Activated T-cell treated with anti-CD3 and anti-CD28 coated beads, Interleukin-2, amount 50 U/mL, for 48 hours (primary cell): ENCODE measurements at places on chromosomes 7 and 10.

DNA sequence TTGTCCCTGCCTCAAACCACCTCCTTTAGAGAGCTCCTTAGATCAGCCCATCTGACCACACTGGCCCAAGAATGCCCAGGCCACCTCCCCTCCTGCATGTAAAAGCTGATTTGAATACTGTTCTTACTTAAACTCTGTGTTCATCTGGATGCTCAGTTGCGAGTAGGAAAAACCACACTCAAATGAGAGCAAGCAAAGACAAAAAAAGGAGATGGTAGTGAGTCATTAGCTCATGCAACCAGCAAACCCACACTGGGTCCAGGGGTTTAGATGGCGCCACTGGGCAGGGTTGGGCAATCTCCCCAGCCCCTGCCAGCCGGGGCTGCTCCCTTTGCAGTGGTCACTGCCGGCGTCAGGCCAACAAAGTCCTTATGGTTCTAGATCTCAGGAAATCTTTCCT, 32.7 kb downstream of the TSPAN15 start:
- DNase-seq: no peak

GRCh38 chr10:33133557-33133956, 175.5 kb upstream of the ITGB1 start:
- no peak for DNase-seq

DNA sequence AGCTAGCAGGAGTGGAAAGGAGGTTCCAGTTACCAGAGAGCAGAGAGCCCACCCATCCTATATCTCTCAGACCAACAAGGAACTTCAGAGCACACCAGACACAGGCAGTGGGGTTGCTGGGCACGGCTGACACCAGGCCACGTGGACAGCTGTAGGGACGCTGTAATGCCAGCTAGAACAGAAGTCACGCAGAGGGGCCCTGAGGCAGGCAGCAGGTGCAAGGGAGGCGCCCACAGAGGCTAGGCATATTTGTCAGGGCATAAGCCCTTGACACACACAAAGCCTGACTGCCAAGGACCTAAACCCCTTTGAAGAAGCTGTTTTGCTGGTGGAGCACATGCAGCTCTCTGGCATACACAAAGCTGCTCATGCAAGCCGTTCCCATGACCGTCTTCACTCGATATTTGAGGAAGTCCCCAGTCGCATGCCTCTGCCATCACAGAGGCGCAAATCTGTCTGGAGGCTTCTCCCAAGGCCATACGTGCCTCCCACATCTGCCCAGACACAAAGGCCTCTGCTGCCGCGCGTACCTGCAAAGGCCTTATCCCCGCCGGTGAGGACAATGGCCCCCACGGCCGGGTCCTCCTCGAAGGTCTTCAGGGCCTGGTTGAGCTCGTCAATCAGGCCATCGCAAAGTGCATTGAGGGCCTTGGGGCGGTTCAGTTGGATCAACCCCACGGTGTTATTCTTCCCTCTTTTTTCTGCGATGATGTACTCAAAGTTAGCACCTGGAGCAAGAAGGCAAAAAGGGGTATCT, 2.9 kb downstream of the ECHS1 start:
- DNase-seq: no peak

DNA sequence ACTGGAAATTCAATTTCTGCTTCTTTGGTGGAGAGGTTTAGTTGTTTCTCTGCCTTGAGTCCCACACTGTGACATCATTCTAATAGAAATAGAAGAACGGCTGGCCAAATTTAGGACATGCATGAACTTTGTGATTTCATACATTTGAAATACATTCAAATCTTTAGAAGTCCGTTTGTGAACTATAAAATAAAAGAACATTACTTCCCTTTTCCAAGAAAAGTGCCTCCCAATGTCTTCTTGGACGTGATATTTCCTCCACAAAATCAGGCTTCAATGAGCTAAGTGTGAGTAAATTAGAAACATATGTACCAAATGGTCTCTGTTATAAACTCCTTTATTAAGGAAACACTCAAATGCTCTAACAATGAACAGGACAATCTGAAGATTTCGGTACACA, 314.5 kb upstream of the AKR1E2 start:
- no peak for DNase-seq
